NCI-H524 (cell line): ENCODE measurements at places on chromosomes 3 and 15.

DNA sequence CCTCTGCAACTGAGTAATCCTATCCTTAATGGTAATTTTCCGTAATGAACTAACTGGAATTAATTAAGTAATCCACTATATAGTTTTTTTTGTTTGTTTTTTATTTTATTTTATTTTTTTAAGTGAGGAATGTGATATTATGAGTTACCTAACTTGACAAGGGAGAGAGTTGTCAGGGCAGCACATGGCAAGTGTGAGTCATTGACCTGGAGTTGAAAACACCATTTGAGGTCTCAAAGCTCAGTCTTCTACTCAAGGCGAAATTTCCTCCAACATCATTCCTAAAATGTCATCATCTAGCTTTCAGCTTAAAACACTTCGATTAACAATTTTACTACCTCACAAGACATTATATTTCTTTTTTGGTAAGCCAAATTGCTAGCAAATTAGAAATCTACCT, 87.8 kb downstream of the NECTIN3 start:
- no peak for DNase-seq

DNA sequence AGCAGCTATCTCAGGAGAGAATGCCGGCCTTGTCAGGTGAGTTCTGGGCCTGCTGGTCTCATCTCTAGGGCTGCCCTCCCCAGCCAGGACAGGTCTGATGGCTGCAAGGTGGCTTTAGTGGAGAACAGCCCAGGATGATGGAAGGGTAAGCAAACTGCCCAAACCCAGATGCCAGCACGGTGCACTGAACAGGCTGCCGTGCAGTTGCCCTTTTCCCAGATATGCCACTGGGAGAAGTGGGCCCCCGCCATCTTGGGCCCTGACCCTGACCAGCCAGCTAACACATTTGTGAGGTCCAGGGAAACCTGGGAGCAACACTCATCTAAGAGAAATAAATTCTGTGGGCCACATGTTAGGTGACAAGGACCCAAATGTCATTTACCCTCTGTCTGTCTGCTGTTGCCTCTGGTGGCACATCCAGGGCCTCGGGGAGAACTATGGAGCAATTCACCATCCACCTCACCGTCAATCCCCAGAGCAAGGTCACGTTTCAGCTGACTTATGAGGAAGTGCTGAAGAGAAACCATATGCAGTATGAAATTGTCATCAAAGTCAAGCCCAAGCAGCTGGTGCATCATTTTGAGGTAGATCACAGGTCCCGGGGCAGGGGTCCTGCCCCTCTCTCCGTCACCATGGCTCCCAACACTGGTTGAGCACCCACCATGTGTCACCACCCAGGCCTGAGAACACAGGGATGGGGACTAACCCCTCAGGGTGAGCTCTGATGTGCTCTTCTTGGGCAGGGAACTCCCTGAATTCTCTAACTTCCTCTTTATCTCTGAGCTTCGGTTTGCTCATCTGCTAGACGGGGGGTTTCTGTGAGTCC, 1.8 kb downstream of the ITIH1 start:
- no peak for DNase-seq

DNA sequence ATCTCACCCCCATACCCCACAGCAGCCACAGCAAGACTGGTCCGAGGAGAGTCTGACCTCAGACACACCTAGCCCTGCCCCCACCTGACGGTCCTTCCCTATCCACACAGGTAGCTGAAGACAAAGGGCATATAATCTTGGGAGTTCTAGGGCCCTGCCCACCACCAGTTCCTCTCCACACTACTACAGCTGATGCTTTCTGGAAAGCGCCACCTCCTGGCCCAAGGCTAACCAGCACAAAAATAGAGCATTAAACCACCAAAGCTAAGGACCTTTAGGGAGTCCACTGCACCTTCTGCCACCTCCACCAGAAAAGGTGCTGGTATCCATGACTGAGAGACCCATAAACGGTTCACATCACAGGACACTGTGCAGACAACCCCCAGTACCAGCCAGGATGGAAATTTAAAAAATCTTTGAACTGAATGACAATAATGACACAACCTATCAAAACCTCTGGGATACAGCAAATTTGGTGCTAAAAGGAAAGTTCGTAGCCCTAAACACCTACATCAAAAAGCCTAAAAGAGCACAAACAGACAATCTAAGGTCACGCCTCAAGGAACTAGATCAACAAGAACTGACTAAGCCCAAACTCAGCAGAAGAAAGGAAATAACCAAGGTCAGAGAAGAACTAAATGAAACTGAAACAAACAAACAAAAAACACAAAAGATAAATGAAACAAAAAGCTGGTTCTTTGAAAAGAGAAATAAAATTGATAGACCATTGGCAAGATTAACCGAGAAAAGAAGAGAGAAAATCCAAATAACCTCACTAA, 122.1 kb upstream of the TPRG1 start:
- DNase-seq, result no peak

DNA sequence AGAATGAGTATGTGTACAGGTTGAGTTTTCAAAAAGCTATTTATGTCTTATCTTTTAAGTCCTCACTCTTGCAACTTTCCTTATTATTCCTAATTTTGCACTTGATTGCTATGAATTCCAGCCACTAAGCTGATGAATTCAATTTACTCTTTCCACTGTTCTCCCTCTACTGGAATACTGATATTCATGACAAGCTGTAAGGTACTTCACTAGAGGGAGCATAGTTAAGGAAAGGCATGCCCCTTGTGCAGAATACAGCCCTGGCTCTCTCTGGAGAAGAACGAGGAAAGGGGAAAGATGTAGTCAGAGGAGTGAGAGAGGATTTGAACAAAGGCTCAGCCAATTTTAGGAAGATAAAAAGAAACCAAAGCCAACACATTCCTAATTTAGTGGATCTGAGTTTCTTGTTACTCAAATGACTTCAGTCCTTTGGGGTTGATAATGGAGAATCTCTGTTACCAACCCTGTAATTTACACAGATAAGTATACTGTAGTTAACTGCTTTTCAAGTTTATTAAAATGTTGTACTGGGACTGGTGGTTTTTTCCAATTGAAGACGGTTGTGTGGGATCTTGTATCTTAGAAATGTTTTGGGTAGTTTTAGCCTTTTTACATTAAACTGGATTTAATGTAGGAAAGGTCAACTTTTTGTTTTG, 4.0 kb downstream of the SCAANT1 start:
- no peak for DNase-seq

DNA sequence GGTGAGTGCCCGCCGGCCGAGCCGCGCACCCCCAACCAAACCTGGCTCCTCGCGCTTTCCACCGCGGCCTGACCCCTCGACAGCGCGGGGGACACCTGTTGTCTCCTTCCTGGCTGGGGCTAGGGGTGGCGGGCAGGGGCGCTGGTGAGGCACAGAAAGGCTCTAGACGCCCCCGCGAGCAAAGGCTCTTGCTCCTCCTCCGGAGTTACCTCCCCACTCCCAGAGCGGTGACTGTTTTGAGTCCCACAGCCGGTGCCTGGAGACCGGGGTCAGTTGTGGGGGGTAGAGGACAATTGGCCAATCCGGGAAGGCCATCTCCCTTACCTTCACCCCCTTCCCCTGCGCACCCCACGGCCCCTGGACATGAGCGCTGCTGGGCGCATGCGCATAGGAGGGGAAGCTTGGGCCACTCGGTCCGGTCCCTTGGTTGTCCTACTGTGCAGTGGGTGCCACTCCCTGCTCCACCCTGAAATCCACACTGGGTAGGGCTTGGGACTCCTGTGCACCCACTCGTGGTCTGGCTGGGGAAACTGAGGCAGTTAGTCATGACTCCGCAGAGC, 554 bp downstream of the CHST13 start:
- peak; percentile 37 for DNase-seq

GRCh38 chr15:44545913-44546802, 9.2 kb downstream of the EIF3J start:
- DNase-seq, result peak; percentile 24

GRCh38 chr3:190208196-190208595, 87.5 kb upstream of the P3H2 start:
- DNase-seq, result no peak

DNA sequence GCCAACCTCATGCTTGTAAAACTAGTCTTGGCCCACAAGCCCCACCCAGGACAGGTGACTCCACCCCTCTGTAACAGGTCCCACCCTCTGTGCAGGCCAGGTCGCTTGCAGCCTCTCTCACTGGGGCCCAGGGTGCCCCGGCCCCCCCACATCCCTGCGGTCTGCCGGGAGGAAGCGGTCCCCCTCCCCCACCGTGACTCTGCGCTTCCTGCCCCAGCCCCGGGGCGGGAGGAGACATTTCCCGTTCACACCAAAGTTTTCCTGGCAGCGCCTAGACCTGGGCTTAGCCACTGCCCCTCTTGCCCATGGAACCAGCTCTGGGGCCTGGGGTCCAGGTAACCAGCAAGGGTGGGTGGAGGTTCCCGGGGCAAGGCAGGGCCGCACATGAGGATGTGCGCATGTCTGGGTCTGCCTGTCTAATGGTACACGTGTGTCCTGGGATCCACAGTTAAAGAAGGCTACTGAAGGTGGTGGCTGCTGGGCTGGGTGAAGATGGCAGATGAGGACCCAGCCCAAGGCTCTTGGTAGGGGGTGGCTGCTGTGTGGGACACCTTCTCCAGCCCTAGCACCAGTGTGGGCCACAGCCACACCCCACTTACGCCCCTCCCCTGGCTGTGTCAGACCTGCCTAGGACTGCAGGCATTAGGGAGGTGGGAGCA, 8.4 kb downstream of the NBEAL2 start:
- DNase-seq, result no peak

- no peak for DNase-seq
Observed at GRCh38 chr3:129911261-129911861, 17.9 kb upstream of the TMCC1 start.

GRCh38 chr15:78071383-78071782, 6.1 kb downstream of the TBC1D2B start:
- no peak for DNase-seq

GRCh38 chr15:64571857-64572291, 111.5 kb downstream of the ZNF609 start:
- DNase-seq, result no peak

- peak; percentile 82 for DNase-seq
Observed at GRCh38 chr3:12040902-12041301, 36.7 kb downstream of the SYN2 start.

DNA sequence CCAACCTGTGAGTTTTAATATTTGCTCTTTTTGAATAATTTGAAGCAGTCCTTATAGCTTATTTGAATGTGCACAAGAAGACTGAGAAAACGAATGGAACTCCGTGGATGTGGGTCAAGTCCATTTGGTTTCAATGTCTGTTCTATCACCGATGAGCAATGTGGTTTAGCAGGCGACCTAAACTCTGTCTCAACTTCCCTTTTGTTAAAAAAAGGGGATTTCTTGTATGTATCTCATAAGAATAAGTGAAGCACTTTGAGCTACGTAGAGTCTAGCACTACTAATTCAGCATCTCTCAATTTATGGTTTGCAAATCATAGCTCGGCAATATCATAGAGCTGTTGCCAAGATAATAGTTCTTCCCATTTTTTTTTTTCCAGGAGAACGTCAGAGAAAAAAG, 4.6 kb upstream of the SKIL start:
- no peak for DNase-seq

GRCh38 chr3:116020989-116021388, 397.7 kb downstream of the GAP43 start:
- no peak for DNase-seq

DNA sequence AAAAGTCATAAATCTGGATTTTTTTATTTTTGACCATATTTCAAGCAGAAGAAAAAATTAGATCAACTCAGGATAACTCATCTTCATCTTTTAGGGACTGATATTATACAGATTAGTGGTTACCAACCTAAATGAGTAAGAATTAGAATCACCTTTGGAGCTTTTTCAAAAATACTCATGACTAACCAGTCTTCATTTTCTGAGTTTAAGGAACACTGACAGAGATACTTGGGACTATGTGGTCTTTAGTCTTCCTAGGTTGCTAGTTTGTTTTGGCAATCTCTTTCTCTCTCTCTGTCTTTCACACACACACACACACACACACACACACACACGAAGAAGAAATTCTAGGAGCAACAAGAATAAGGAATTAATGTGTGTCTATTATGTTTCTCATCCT, 50.1 kb downstream of the TMOD3 start:
- DNase-seq, result no peak

GRCh38 chr3:125123451-125124305, 67.9 kb upstream of the HEG1 start:
- DNase-seq, result no peak

GRCh38 chr3:25038922-25039321, 389.1 kb upstream of the RARB start:
- no peak for DNase-seq
